HTR-8/SVneo (cell line): ENCODE measurements at places on chromosomes 2 and 18.

- DNase-seq, result no peak
These were observed 3.1 kb downstream of the STK39 start for GRCh38 chr2:168244318-168244717.

DNA sequence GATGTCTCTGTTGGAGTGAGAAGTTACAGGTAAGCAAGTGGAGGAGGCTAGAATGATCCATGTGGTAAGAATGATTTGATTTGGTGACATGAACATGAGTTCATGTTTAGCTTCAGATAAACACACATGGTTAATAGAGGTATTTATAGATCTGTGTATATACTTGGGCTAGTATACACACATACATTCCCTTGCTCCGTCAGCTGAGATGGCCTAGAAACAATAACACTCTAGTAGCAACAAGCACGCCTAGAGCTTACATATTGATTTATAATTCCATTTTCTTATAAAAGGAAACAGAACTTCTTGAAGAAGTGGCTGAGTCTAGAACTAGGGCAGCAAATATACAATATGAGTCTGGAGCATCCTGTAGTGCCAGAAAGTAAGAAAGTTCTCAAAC, 223.0 kb downstream of the RND3 start:
- no peak for DNase-seq

GRCh38 chr2:3535794-3536681, 16.7 kb upstream of the ADI1 start:
- DNase-seq, result peak; percentile 84

GRCh38 chr2:154455166-154455565, 243.3 kb upstream of the KCNJ3 start:
- no peak for DNase-seq

DNA sequence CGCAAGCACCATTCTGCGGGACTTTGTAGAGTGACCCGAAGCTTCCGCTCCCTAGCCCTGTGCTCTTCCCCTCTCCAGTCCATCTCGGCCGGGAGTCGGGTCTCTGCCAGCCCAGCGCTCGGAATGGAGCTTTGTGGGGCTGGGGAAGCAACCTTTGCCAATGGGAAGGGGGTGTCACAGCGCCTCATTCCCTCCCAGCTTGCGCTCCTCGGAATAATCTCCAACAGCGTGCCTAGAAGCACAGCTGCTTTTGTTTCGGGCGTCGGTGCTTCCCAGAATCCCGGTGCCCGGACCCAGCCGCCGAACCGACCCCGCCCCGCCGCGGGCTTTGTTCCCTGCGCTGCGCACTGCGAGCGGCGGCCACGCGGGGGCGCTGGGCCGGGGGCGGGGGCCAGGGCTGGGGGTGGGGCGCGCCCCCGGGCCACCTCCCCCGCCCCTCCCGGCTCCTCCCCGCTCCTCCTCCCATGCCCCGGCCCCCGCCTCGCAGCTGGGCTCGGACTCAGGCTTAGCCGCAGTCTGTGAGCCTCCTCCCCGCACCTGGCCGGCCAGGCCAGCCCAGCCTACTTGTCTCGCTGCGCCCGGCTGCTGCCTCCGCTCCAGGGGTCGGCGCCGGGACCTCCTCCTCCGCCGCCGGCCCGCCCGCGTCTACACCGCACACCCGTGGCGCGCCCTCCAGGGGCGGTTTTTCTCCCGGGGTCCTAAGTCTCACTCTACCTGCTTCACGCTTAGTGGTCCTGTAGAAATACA, 77.7 kb upstream of the SMAD2 start:
- DNase-seq, result peak; percentile 79

DNA sequence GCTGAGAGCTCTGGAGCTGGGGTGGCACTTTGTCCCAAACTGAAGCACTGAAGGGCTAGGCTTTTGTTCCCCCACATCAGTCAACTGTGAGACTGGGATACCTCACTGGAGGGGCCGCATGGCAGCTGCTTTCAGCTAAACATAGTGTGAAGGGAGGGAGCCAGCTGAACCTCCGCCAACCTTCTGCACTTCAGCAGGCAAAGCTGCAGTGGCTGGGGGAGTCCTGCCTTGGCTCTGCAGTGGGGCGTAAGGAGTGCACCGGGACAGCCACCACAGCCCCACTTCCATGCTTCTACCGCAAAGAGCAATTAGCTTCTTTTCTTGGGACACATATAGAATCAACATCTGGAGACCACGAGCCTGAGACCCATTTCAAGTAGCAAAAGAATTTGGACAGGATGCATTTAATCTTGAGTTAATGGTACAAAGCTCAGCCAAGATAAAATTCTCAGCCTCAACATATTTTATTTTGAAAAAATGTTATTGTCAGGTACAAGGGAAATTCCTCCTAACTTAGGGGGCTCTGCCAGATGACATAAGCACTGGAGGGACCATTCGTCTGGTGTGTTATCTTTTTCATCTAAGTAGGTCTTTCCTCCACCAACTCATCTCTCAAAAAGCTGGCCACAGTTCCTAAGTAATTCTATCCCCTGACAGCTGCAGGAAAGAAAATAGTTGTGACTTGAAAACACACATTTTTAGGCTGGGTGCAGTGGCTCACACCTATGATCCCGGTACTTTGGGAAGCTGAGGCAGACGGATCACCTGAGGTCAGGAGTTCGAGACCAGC, 25.6 kb upstream of the MYCN start:
- DNase-seq, result no peak

DNA sequence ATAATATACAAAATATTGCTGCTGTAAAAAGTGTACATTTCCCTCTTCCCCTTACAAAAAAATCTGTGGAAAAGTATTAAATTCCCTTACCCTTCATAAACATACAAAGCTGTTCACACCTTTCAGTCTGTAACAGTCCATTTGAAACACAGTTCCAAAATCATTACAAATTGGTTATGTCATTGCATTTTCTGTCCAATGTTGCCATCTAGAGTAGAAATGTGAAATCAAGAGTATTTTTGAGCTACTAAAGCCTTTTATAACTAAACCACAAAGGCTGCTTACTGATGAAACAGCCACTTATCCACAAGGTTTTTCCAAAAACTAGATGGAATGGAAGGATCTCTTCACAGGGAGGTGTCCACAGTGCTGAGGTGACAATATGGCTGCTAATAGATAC, 72.5 kb downstream of the SS18 start:
- no peak for DNase-seq

- no peak for DNase-seq
These were observed 4.5 kb upstream of the CREB1 start for GRCh38 chr2:207525296-207525695.

DNA sequence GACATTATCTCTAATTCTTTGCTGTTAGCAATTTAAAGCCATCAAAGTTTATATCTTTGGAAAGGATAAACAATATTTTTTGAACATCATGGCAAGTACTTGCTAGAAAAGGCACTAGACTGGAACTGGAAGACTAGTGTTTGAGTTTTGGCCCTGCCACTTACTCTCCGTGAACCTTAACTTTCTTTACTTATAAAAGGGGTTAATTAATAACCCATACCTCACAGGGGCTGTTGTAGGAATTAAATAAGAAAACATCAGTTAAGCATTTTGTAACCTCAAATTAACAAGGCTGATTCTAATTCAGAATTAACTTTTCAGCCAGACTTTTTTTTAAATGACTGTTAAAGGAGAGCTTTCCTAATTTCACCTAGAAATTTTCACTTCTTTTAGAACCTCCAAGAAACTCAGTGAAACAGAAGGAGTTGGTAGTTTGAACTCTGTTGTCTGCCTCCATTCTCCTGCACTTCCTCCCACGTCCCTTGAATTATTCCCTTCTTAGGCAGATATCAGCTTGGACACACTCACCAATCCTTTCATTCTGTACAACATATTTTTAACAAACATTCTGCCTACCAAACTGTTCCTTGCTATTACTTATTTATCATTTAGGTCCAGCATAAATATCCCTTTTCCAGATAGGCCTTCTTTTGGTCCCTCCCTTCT, 79.5 kb downstream of the COX7A2L start:
- DNase-seq, result no peak

- no peak for DNase-seq
These were observed 52.8 kb downstream of the GALNT1 start for GRCh38 chr18:35634323-35634722.

GRCh38 chr2:108288534-108289106, at the start of gene SULT1C2:
Gene SULT1C2 (plus strand): TSS chr2:108288895. CDS start chr2:108293668, 4,773 bp downstream.
- DNase-seq, result peak; percentile 32

- no peak for DNase-seq
These were observed 130.3 kb upstream of the RAB12 start for GRCh38 chr18:8478968-8479370.

DNA sequence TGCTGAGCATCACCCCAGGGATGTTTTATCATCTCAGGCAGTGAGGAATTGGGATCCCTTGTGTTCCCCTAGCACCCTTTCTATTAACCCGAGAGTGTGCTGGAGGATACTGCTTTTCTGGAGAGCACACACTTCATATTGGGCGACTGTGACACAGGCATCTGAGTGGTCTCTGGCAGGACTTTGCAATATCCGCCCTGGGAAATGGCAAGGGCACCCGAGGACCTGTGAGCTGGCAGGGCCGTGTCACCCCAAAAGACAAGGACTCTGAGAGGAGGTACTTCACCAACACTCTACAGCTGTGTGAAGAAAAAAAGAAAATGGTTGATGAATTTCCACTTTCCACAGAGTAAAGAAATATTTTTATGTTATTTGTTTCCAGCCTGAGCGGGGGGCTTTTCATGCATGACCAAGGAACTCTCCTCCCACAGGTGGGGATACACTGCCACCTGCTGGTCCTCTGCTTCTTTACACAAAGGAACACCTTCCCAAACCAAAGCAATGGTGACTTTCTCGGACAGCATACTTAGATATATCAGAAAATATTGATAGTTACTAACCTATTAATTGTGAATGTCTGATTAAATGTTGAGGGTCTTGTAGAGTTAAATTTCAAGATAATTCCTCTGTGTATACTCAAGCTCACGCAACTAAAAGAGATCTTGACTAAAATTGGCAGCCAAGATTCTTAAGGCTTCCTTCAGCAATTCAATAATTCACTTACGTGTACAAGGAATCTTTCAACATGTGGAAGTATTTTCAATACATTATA, 45.9 kb upstream of the REG3G start:
- no peak for DNase-seq

- no peak for DNase-seq
These were observed 18.1 kb downstream of the TGFA start for GRCh38 chr2:70535573-70535972.

- DNase-seq, result no peak
These were observed 76.3 kb downstream of the GPD2 start for GRCh38 chr2:156512451-156512850.

DNA sequence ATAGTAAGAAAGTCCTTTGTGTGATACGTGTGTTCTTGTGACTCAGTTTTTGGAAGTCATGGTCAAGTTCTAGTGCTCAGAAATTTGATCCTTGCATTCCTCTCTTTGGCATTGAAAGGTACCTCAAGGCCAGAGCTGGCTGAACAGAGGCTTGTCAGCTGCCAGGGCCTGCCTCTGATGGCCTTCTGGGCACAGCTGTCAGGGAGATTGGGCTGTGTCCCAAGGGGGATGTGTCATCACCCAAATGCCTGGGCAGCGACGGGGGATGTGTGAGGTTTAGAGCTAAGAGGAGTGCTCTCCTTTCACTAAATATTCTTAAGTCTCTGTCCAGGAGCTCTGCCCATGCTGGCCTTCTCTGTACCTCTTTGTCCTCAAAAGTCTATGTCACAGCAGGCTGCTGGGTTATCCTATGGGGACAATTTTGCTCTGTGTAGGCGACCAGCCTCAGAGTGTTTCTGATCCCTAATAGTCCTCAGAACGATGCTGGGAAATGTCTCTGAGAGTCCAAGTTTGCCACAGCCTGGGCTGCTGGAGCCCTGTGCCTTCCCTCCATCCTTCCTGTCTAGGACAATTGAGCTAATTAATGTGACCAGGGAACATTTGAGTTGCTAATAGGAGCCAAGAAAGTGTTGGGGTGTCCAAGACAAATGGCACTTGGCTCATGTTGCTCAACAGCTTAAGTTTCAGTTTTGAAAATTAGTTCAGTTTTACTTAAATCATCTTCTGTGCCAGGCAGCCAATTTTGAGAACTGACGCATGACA, 115.4 kb upstream of the ZNF521 start:
- DNase-seq, result no peak

DNA sequence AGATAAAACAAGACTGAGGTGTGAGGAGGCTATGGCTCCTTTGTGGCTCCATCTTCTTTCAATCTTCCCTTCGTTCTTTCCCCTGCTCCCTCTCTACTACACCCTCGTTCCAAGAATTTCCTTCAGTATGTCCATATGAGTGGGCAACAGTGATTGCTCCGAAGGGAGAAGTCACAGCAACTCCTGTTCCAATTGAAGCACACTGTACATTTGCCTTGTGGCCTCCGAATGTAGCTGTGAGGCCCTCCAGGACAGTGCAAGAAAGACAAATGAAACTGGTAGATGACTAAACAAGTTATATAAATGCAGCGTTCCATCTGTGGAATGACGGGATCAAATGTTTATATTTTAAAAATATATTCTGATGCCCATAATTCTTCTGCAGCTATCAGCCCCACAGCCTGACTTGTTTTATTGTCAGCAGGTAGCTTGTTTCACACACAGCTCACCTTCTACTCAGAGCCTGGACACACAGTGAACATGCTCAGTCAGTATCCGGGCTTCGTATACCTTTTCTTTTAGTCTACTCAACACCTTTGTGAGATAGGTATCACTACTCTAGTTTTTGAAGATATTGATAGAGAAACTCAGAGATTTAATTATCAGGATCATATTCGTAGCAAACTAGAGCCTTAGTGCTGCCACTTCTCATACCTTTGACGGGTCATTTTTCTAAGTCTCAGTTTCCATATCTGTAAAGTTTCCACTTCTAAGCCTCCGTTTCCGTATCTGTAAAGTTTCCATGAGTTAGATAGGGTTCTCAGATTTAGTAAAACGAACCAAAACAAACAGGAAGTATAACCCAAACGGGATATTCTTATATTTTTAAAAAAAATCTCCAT, 216.7 kb upstream of the STON1 start:
- DNase-seq, result no peak

DNA sequence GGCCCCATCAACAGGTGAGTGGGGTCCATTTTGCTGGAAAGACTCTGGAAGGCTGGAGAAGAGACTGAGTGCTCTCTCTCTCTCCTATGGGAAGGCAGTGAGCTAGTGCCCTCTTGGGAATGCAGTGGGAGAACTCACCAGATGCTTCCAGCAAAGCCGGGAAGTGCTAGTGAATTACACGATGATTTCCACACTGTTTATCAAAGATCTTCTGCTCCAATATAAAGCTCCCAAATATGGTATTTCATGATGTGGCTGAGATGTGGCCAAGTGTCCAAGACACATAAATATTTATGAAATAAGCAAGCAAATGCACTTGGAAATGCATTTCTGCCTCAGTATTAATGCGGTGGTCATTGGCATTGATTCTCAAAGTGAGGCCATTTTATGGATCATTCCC, 135.9 kb downstream of the VAPA start:
- DNase-seq, result no peak
